Forelimb muscle (tissue), 1 donor: ENCODE measurements at places on chromosomes 3 and 15. TPM values are rescaled to one million over a fixed set of nuclear protein-coding genes. Genes with fewer than 3 reads are reported as not detected.

SLC35A5 gene
- polyA plus RNA-seq, result 24.4 TPM

DNA sequence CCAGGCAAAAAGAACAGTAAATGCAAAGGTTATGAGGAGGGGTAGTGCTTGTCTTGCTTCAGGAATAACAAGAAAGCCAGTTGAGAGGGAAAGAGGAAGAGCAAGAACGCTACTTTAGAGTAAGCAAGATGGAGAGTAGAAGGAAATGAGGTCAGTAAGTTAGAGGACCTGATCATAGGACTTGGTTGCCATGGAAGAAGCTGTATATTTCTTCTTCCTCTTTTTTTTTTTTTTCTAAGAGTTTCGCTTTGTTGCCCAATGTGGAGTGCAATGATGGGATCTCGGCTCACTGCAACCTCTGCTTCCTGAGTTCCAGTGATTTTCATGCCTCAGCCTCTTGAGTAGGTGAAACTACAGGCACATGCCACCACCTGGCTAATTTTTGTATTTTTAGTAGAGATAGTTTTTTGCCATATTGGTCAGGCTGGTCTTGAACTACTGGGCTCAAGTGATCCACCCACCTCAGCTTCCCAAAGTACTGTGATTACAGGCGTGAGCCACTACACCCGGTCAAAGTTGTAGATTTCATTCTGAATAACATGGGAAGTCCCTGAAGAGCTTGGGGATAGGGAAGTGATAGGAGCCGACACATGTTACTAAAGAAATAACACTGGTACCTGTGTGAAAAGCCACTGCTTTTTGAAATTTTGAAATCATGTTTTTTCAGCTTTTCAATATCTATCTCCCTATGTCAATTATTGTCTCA, 527.9 kb upstream of the NAALADL2 start:
- DNase-seq, result no peak

DNA sequence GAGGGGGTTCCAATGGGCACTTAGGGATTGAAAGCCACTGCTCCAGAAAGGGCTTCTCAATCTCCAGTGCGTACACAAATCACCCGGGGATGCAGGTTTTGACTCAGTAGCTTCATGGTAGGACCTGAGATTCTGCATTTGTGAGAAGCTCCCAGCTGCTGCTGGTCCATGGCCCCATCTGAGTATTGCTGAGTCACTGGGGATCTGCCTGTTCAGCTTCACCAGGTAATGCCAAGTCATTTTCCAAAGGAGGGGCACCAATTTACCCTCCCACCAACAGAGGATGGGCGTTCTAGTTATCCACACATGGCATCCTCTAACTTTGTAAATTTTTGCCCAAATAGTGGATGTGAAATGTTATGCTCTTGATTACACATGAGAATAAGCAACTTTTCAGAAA, 12.9 kb upstream of the CEMIP start:
- no peak for DNase-seq

- no peak for DNase-seq
Observed at GRCh38 chr3:105798381-105798934, 70.4 kb downstream of the CBLB start.

DNA sequence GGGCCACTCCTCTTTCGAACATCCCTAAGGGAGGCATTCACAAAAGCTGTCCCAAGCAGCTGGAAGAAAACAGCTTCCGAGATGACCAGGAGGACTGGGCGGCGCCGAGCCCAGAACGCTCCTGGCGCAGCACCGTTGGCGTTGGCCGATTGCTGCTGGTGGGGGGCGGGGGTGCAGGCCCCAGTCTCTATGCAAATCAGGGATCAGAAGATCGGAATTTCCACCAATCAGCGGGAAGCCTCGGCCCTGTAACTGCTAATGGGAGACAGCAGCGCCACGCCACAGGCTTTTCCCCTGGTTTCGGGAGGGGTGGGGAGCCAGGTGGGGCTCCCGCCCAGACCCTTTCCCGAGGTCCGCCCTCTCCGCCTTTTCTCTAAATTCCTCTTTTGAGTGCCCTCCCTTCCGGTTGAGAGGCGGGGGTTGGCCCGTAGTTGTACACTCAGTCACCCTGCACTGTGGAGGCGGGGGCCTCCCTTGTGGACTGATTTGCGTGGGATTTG, 27.0 kb downstream of the HMCES start:
- no peak for DNase-seq

- no peak for DNase-seq
Observed at GRCh38 chr3:4138786-4139431, 164.3 kb upstream of the SETMAR start.

GRCh38 chr3:71119171-71119570, 464.4 kb downstream of the FOXP1 start:
- no peak for DNase-seq

SLCO3A1 gene
- 4.0 TPM for polyA plus RNA-seq

- no peak for DNase-seq
Observed at GRCh38 chr3:112847692-112848091, 1.0 kb upstream of the CD200R1L start.

GRCh38 chr15:101170568-101171350, 81.1 kb downstream of the CHSY1 start:
- DNase-seq, result no peak

DNA sequence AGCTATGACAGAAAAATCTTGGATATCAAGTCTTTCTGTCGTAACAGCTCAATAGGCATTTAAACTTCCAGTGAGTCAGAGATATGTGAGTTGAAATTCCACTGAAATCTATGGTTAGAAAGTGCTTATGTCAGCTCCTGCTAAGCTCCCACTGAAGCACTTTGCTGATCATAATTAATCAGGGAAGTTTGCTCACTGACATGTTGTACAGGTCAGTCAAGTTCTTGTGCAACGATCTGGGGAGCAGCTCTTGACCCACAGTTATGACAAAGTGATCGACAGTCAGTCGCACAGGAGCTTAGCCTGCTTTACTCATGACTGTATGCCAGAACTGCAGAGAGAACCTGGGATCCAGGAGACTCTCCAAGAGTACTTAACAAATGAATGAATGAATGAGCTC, 453.5 kb downstream of the SOX2 start:
- DNase-seq, result no peak

SLC51A gene
- polyA plus RNA-seq, result 9.9 TPM

CLRN1 gene
- 0.23 TPM for polyA plus RNA-seq

ACP3 gene
- polyA plus RNA-seq, result 0.65 TPM

NME9 gene
- 0.90 TPM for polyA plus RNA-seq
